CD14-positive monocyte (primary cell): ENCODE measurements at places on chromosomes 5 and 9. TPM values are rescaled to one million over a fixed set of nuclear protein-coding genes. Genes with fewer than 3 reads are reported as not detected.

TMEM171 gene
- not detected in 2 replicates for polyA plus RNA-seq

DRD1 gene
- polyA plus RNA-seq = not detected in 2 replicates

HNRNPAB gene
- 59.4 TPM for polyA plus RNA-seq

ZNF367 gene
- 0.11 and 0.21 TPM in 2 replicates for polyA plus RNA-seq

PCDHGA4 gene
- polyA plus RNA-seq = not detected

DNA sequence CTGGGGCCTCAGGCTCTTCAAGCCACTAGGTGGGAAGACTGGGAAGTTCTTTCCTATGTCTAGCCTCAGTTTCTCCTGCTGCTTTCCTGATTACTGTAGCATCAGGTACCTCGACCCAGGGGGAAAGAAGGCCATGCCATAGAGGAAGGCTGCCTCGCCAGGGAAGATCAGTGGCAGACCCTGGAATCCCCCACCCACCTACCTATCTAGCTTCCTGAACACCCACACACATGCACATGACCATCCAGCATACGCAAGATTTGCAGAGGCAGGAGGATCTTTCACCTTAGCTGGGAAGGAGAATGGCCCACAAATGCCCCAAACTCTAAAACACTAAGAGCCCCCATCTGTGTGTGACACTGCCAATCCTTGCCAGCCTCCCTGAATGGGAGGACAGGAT is 8.0 kb downstream of the NR5A1 start:
- peaks cover 15% of the 10 kb centered on the region for H3K27me3 ChIP-seq
- H3K36me3 ChIP-seq = no peaks in the 10 kb centered on the region
- H3K4me3 ChIP-seq = no peak overlapping the region
- DNase-seq = no peak
- no peak overlapping the region for H3K27ac ChIP-seq

- H3K27me3 ChIP-seq = no peaks in the 10 kb centered on the region
- DNase-seq = no peak
- no peak overlapping the region for H3K4me3 ChIP-seq
- no peak overlapping the region for H3K27ac ChIP-seq
- H3K36me3 ChIP-seq = peaks cover 100% of the 10 kb centered on the region
These were observed 18.6 kb downstream of the BRD3 start for GRCh38 chr9:134049236-134049635.

- no peak for DNase-seq
- no peaks in the 10 kb centered on the region for H3K36me3 ChIP-seq
- H3K27me3 ChIP-seq = no peaks in the 10 kb centered on the region
- H3K4me1 ChIP-seq = no peaks in the 10 kb centered on the region
These were observed 10.0 kb upstream of the CRB2 start for GRCh38 chr9:123346026-123346425.

- H3K4me3 ChIP-seq = no peak overlapping the region
- no peak overlapping the region for H3K27ac ChIP-seq
- H3K36me3 ChIP-seq = no peaks in the 10 kb centered on the region
- H3K27me3 ChIP-seq = no peaks in the 10 kb centered on the region
- DNase-seq = no peak
These were observed 62.8 kb upstream of the PPP1R26 start for GRCh38 chr9:135416664-135417290.

GRCh38 chr5:149045089-149045460 is 17.8 kb downstream of the SH3TC2 start:
- H3K27me3 ChIP-seq = no peaks in the 10 kb centered on the region
- H3K27ac ChIP-seq = no peak overlapping the region
- no peak for DNase-seq

DNA sequence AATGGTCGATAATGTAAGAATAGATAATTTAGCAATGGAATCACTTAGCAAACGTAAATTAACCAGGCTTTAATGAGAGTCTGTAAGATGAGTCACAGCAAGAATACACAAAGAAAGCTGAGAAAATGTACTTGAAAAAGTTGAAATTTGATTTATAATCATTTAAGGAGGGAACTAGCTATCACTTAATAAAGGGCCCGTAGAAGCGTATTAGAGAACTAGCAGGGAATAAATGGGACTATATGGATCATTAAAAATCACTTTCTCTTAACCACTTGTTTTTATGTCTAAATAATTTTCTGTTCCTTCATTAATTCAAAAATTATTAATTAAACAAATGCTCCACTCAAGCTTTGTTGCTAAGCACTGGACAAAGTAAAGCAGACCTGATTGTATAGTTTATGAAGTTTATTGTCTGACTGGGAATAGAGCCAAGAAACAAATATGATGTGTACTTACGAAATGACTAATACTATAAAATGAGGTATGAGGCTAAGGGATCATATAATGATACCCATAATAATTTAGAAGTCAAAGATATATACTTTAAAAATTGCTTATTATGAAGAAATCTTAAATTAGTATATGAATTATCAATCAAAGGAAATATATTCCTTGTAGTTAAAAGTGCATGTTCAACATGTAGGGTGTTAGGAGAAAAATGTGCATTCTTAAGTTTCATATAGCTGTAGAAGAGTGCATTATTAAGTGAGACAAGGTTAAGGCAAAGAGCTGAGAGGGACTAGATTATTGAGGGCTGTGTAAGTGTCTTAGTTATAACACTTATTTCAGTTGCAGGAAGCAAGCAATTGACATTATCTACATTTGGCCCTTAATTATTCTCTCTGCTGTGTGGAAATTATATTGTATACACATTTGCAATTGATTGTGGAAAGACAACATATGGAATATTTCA is 196.8 kb downstream of the PRDM9 start:
- DNase-seq = no peak
- no peak overlapping the region for H3K4me3 ChIP-seq
- H3K4me1 ChIP-seq = no peaks in the 10 kb centered on the region

GRCh38 chr5:150431574-150431973 is 18.0 kb downstream of the RPS14 start:
- no peak overlapping the region for H3K27ac ChIP-seq
- peaks cover 12% of the 10 kb centered on the region for H3K4me1 ChIP-seq
- H3K4me3 ChIP-seq = no peak overlapping the region
- H3K36me3 ChIP-seq = no peaks in the 10 kb centered on the region
- H3K27me3 ChIP-seq = no peaks in the 10 kb centered on the region
- DNase-seq = no peak
